ENCODE measurements at places on chromosomes 16 and 17.

- DNase-seq: no peak
Observed at GRCh38 chr16:11797957-11798299, 870 bp upstream of the ZC3H7A start.

DNA sequence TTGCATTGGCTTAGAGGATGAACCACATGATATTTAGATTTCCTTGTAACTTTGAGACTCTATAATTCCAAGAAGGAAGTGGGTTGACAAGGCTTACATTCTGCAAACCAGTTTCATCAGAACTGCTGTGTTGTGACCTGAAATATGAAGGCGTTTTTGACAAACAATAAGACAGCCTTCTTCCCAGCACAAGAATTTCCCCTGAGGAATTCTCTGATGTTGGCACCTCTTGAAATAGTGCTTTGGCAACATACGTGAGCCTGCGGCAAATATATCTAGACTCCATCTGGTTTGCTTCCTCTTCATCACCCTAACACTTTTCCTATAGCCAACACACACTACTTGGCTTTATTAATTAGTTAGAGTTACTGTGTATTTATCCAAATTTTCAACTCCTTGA, 585.5 kb upstream of the SOX9 start:
- no peak for DNase-seq

DNA sequence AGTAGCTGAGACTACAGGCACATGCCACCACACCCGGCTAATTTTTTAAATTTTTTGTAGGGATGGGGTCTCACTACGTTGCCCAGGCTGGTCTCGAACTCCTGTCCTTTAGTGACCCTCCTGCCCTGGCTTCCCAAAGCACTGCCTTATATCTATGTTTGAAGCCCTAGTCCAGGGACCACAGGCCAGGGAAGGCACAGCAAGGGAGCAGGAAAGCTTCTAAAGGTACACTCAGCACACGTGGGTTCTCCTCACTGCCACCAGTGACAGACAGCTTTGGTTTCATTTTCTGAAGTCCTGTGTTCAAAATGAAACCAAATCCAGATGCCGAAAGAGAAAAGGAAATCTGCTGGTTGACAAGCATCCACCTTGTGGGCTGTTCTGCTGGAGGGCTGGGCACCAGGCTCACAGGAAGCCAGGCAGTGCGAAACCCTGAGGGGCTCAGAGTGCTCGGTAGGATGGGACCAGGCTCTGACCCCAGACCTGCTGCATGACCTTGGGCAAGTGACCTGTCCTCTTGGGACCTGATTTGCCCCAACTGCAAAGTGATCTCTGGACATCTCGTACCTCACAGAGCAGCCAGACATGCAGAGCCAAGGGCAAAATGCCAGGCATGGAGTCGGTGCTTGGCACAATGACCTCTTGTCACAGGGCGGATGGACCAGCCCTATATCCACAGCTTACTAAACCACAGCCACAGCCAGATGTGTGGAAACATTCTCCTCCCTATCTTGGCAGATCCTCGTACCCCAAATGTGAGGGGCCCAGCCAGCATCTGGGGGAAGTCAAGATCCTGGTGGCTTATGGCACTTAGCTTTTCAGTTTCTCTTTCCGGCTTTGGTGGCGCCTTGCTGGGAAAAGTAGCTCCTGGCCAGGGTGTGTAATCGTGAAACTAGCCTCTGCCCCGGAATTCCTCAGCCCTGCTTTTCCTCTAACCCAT, 2.8 kb upstream of the SOCS1 start:
- DNase-seq: peak; percentile 11

GRCh38 chr17:82188001-82188961, 24.4 kb downstream of the CCDC57 start:
- no peak for DNase-seq

GRCh38 chr17:80760511-80760911, 215.9 kb downstream of the RPTOR start:
- DNase-seq: peak; percentile 97

Measured in NCI-H2029 (cell line).